ENCODE measurements at places on chromosomes 12 and 14.

DNA sequence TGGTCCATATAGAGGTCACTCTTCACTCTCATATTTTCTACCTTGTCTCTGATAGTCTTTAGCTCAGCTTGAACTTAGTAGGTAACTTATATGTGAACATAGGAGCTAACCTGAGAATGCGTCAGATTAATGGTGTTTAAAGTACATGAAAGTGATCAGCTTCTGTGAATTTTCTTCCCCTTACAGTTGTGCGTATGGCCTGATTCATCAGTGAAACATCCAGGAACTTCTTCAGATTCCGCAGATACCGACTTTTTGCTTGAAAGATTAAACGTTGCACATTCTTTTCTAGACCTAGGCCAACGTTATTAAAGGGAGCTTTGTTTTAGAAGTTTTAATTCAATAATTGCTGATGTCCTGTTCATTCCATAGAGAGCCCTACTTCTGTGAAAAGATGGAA is 1945.1 kb upstream of the SEL1L start:
- DNase-seq = no peak

GRCh38 chr12:8081251-8081920 is 688 bp upstream of the NECAP1 start:
- peak; percentile 30 for DNase-seq

GRCh38 chr14:24940213-24940783 is 109.6 kb downstream of the STXBP6 start:
- no peak for DNase-seq

GRCh38 chr12:108696996-108697290 is 34.4 kb downstream of the CORO1C start:
- no peak for DNase-seq

GRCh38 chr12:120267736-120268135 is 2.2 kb upstream of the PXN start:
- DNase-seq = no peak

DNA sequence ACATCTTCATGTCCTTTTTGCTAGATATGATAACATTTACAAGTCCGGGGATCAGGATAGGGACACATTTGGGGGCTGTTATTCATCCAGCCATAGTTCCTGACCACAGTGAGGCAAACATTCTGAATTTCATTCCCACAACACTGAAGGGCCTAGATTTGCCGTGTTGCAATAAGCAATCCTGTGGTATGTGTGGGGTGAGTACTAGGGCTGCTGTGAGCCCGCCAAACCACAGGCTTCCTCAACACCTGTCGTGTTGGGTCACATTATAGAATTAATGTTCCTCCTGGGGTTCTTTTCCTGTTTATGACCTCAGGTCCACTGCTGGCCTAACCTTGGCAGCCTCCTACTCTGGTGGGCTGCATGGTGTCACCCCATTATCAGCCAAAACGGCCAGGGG is 119.2 kb downstream of the TBC1D30 start:
- no peak for DNase-seq

- DNase-seq = no peak
Measured at GRCh38 chr12:130014485-130014807, 110.6 kb upstream of the TMEM132D start.

DNA sequence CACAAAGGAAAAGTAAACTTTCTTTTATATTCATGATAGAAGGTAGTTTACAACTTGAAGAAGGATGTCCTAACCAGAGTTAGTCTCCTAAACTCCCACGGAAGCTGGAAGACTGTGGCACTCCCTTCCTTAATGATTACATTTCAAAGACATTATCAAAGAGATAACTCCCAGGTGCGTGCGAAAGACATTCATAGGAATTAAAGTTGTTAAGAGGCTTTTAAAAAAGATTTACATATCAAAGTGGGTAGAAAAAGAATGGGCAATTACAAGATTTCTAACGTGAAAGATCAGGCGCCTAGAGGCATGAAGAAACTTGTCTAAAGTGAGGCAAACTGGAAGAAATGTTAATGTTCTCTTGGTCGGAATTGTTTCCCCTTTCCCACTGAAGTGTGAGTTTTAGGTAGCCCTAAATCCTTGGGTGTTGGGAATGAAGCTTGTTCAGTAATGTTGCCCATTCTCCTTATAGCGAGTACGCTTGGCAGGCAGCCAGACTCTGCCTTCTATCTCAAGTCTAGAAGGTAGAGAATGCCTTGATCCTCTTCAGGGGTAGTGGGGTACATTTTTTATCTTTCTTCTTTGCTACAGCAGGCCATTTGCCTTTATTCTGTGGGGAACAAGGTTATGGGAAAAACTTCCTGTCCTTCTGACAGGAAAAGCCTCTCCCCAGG is 642.0 kb downstream of the SLC6A15 start:
- no peak for DNase-seq

DNA sequence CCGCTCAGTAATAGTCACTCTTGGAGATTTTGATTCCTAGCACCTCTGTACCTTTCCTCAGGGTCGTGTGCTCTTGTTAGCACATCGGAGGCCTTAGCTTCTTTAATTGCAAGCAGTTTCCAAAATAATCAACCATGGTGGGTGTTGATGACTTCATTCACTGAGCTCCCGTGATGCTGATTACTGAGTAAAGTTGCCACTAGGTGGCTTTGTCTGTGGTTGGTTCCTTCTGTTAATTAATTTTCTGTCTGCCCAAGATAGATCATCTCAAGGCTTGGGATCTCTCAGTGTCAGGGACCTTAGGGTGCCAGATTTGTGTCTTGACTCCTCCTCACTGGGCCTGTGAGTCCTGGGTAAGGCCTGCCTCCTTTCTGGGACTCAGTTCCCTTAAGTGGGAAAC is 54.3 kb downstream of the PTPN11 start:
- DNase-seq = no peak

DNA sequence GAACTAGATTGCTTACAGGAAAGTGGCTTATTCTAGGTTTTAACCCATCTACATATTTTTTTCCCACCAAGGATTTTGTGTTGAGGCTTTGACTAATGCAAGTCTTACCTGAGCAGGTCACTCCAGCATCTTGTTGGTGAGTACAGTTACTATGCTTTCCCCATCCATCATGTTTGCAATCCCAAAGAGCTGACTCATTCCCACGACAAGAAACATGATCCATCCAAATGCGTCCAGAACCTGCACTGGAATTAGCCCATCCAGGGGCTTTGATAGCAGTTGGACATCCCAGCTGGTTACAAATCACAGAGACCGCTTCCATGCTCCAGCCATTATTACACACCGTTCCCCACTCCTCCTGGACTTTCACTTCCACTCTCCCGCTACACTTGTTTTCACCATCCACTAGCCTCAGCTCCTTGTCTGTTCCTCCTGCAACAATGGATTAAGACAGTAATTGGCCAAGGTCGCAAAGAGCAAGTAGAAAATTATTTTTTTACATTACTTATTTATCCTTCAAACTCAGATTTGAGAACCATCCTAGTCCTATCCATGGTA is 2.5 kb downstream of the CD163 start:
- DNase-seq = no peak

- DNase-seq = no peak
Measured at GRCh38 chr14:102833991-102834390, 56.7 kb downstream of the TRAF3 start.

- DNase-seq = no peak
Measured at GRCh38 chr14:69666112-69666511, 54.7 kb downstream of the SUSD6 start.

- no peak for DNase-seq
Measured at GRCh38 chr12:14989790-14990189, 16.9 kb downstream of the PDE6H start.

DNA sequence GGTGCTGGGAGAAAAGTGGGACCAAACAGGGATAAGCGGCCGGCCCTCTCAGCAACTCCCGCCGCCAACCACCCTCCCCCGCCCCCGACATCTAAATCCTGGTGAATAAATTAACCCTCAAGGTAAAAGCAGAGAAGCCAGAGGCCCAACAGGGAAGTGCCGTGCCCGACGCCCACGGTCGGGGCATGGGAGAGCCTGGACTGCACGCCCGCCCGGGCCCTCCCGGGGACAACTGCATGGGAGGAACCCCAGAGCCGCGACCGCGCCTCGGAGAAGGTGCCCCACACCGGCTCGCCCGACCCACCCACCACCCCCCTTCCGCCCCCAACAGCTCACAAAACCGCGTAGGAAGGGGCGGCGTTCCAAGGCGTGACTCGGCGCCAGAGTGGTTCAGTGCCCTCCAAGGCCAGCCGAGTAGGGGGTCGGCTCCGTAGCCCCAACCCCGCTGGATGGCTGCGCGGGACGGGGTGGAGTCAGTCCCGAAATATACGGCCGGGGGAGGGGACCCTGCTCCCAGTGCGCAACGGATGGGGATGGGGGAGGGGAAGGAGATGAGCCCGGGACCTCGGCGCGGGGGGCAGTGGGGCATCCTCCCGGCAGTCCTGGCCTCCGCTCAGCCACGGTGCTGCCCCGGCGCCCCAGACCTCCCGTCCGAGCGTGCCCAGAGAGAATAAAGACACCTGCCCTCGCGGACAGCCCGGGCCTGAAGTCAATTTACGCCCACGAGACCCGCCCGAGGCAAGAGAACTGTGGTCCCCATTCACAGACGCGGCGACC is 732 bp downstream of the SLC25A29 start:
- DNase-seq = no peak

- no peak for DNase-seq
Measured at GRCh38 chr14:63229330-63230059, 25.3 kb downstream of the RHOJ start.

DNA sequence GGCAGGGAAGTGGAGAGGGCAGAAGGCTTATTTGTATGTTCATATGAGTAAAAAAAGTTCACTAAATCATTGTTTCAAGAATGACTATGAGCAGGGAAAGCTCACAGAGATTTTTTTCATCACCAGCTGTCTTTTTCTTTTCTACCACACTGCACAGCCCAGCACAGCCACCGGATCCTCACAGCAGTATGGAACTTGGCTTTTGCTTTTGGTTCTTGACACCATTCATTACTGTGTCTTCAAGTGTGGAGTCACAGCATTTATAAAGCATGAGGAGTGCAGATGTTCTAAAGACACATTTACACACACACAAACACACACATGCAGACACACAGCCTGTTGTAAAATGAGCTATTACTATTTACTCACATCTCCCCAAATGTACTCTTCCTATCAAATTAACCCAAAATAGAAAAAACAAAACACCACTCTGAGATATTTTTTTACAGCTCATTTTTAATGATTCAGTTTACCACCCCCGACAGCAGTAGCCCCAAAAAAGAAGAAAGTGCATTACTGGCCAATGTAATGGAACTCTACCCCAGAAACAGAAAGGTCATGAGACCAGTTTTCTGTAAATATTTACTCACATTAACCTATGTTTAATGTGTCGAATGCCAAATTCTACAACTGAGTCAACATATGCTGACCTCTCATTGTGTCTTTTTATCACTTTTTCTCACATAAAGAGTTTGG is 60.5 kb downstream of the BTG1 start:
- DNase-seq = no peak

- no peak for DNase-seq
Measured at GRCh38 chr12:52268212-52268611, 6.2 kb upstream of the KRT86 start.

DNA sequence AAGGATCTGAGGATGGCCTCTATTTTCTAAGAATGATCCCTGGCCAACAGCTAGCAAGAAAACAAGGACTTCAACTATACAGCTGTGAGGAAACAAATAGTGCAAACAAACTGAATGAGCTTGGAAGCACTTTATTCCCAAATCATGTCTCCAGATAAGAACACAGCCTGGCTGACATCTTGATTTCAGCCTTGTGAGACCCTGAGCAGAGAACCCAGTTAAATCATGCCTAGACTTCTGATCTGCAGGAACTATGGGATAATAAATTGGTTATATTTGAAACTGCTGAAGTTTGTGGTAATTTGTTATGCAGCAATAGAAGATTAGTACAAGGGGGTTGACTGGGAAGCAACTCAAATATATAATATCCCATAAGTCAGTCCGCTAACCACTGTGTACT is 183.9 kb upstream of the BMP4 start:
- DNase-seq = no peak

DNA sequence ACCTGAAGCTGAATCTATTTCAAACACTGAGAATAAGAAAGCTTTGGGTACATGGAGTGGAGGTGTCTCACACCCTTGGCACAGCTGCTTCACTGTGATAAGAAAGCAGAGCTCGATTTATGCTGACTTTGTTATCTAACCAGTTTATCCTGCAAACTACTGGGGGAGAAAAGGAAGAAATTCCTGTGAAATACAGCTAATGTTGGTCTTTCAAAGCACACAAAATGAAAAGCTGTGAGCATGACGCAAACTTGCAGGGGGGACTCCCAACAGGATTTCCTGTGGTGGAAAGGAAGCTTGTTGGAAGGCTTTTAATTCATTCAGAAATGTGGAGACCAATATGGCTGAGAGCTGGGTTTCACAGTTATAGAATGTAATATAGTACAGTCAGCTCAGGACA is 53.4 kb downstream of the SRGAP1 start:
- no peak for DNase-seq

DNA sequence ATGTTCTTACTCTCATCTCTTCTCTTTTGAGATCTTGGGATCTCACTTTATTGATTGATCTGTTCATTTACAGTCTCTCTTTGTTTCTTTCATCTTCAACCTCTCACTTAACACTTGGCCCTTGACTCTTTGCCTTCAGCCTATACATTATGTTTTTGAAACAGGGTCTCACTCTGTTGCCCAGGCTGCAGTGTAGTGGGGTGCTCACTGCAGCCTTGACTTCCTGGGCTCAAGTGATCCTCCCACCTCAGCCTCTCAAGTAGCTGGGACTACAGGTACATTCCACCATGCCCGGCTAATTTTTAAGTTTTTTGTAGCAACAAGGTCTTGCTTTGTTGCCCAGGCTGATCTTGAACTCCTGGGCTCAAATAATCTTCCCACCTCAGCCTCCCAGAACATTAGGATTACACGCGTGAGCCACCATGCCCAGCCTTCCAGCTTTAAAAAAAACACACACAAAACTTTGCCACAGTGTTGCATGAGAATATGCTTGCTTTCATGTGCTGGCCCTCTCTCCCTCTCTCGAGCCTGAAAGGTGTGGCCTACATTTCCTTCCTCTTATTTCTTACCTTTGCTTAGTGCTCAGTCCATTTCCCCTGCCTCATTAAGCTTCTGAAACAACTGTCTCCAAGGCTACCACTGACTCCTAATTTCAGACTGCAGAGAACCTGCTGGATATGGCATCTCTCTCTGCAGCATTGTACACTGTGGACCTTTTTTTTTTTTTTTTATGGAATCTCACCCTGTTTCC is 9.9 kb downstream of the DIP2B start:
- no peak for DNase-seq

DNA sequence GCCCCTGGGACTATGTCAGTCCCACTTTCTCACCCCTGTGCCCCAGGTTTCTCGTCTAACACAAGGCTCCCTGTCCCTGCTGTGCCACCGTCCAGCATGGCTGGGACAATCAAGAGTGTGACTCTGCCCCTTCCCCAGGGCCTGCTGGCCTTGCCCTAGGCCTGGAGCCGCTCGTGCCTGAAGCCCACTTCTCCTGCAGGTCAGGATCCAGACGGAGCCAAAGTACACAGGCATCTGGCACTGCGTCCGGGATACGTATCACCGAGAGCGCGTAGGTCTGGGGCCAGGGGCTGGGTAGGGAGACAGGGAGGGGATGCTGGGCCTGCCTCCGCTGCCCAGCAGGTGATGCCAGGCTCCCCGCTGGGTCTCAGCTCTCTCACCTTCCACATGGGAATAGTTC is 2.8 kb downstream of the SLC25A47 start:
- DNase-seq = no peak

All from activated CD4-positive, alpha-beta T cell treated with anti-CD3 and anti-CD28 coated beads, Interleukin-2, amount 50 U/mL, for 1 hour (primary cell).